ENCODE measurements at places on chromosomes 11 and 22.
A peak's percentile ranks its signal among the peaks of the same experiment; 100 is the strongest.

DNA sequence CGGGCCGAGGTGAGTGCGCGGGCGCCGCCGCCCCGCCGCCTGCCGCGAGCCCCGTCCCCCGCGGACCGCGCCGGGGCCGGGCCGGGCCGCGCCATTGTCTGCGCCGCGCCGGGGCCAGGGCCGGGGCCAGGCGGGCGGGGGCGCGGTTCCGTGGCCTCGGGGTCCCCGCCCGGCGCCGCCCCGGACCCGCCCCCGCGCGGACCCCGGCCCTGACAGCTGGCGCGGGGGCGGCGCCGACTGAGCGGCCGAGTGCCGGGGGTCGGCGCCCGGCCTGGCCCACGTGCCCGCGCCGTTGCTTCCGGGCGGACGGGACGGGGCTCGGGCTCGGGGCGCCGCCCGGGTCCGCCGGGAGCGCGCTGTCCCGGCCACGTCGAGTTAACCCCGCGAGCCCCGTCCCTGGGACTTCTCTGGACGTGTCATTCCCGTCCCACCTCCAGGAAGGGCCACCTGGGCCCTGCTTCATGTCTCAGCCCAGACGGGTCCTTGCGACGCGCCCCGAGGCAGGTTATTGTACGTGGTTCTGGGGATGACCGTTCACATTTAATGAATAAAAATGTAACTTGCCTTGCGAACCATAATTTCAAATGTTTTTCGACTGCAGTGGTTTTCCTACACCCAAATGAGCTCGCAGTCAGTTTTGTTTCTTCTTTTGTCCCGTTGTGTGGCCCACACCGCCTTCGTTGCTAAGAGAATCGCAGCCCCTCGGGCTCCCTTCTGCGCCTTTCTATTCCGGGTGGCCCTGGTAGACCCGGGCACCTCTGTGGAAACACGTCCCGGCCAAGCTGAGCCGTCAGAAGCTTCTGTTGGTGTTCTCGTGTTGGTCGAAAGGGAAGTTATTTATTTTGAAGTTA lies 562 bp downstream of the ZBED4 start:
- DNase-seq: no peak

- no peak for DNase-seq
These were observed 991 bp upstream of the OSM start for GRCh38 chr22:30267382-30268302.

DNA sequence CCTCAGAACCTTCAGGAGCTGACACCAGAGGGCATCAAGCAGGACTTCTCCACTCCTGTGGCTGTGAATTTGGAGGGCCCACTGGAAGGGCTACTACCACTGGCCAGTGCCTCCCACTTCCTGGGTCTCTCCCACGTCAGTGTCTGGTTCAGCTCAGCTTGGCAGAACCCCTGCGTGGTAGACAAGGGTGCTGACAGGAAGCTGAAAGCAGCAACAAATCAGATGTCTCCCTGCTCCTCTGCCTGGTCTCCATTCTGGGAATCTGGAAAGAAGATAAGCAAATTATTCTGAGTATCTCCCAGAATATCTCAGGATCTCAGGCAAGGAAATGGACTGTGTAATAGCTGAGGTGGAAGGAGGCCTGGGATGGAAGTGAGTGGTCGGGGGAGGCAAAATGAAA lies 61.5 kb downstream of the TMPRSS5 start:
- no peak for DNase-seq

GRCh38 chr11:83881428-83881827 lies 595.3 kb upstream of the CCDC90B start:
- DNase-seq: no peak

GRCh38 chr22:47251911-47252310 lies 489.5 kb downstream of the TBC1D22A start:
- DNase-seq: no peak

- DNase-seq: no peak
These were observed 350.2 kb downstream of the TTC28 start for GRCh38 chr22:28329186-28330073.

- DNase-seq: peak; percentile 63
These were observed 62.4 kb downstream of the NECTIN1 start for GRCh38 chr11:119666463-119667131.

GRCh38 chr11:46290598-46291309 lies 13.3 kb downstream of the CREB3L1 start:
- no peak for DNase-seq
